ENCODE measurements at places on chromosomes 5 and 9.

DNA sequence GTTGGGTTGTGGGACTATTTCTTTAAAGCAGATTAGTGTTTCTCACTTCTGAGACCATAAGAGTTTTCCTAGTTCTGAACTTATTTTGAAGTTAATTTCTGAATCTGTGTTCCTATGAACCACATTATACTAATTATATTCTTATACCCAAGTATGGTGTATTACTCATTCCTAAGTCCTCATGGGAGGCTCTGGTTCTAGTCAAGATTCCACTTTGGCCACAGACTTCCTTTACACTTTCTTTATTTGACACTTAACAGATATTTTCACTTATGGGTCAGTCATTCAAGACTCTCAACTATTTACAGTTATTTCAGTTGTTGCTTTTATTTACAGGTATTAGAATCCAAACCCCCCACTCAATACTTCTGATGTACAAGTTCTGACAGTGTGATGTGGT is 937.2 kb upstream of the TYRP1 start:
- no peak for DNase-seq

GRCh38 chr9:129242971-129243561 is 65.0 kb upstream of the IER5L start:
- DNase-seq = no peak

GRCh38 chr9:84493284-84493947 is 152.9 kb upstream of the SLC28A3 start:
- no peak for DNase-seq

DNA sequence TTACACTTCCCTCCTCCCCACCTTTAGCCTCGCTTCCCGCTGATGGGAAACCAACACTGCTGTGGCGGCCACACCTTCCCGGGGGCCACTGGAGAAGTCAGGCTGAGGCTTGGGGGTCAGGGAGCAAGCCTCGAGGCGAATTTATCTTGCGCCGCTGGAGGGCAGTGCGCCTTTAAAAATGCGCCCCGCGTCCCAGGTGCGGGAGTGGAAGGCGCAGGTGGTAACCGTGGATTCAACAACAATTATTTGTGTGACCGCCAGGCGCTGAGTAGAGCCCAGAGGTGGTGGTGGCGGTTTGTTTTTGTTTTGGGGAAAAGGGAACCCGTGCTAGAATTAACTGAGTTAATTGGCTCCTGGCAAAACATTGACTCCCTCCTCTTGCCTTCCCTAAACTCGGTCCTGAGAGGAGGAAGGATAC is 1.1 kb downstream of the CFAP77 start:
- peak; percentile 30 for DNase-seq

- DNase-seq = no peak
Observed at GRCh38 chr5:87048156-87048555, 219.5 kb upstream of the RASA1 start.

GRCh38 chr9:7201196-7201595 is 443.4 kb downstream of the KDM4C start:
- DNase-seq = no peak

DNA sequence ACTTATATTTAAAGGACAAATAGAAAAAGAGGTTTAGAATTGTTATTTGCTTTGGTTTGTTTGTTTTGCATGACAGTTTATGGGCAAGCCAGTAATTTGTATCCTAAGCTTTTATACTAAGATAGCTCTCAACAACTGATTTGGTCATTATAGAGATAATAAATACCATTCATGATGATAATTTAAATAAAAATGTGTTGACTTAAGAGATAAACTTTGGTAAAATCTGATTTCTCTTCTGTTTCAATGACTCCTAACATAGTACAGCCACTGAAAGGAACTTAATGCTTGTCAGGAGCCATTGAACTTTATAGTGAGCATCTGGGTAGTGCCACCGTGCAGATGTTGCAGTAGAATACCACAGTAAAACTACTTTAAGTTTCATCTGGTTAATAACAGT is 160.7 kb upstream of the ACOT12 start:
- no peak for DNase-seq

DNA sequence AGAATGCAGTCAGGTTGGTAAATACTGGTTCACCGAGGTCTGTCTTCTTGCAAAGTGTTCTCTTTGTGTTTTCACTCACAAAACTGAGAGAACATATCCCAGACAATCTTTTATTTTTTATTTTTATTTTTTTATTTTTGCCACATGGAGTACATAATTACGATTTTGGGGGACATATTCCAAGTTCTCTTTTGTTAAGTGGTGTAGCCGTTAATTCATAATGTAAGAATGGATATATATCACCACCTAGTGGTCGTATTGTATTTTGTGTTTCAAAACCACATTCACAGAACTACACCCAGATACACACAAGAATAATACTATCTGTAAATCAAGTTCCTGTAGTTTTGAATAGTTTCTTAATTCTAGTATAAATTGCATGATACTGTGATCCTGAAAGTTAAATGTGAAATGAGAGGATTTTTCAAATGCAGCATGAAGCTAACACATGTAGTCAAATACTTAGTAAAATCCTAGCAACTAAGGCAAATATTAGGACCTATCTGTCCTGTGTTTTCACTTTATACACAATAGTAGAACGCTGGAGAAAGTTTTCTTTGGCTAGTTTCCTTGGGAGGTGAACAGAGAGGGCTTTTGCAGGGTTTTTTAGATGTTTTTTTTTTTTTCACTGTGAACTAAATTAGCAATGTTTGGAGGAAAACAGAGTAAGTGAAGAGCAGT is 92.7 kb downstream of the VCAN start:
- no peak for DNase-seq

- no peak for DNase-seq
Observed at GRCh38 chr5:120298981-120299380, 165.1 kb upstream of the PRR16 start.

GRCh38 chr9:124454791-124455443 is 4.7 kb downstream of the ADGRD2 start:
- no peak for DNase-seq

- DNase-seq = no peak
Observed at GRCh38 chr9:96241391-96241809, 60.6 kb downstream of the HSD17B3 start.

DNA sequence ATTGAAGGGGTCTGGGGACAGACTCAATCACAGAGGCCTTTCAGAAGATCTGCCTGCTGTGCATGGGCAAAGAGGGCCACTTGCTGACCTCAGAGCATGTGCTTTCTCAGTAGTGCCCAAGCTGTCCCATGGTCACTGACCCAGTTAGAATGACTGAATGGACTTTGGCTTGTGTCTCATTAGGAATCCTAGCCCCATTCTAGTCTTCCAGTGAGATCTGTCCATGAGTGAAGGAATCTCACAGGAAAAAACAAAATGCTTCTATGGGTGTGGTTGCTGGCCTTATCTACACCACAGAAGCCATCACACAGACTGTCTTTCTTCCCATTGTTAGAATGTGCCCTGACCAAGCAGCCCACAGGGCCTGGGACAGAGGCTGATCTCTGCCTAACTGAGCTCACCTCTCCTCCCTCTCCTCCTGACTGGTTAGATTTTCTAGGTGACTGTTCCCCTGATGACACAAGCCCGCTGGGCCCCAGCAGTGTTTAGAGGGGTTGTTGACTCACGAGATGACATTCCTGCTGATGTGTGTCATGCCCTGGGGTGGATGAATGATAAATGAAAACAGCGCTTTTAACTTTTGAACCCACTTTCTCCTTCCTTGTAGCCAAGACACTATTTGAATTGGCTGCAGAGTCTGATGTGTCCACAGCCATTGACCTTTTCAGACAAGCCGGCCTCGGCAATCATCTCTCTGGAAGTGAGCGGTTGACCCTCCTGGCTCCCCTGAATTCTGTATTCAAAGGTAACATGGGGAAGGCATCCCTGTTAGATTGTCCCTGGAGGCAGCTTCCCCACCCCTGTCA is 24.8 kb downstream of the TGFBI start:
- no peak for DNase-seq

GRCh38 chr9:77807281-77807683 is 159.2 kb upstream of the GNA14 start:
- no peak for DNase-seq

GRCh38 chr5:2750758-2751464 is 566 bp downstream of the IRX2 start:
- DNase-seq = no peak

- DNase-seq = no peak
Observed at GRCh38 chr9:26975728-26976707, 19.8 kb downstream of the IFT74 start.

DNA sequence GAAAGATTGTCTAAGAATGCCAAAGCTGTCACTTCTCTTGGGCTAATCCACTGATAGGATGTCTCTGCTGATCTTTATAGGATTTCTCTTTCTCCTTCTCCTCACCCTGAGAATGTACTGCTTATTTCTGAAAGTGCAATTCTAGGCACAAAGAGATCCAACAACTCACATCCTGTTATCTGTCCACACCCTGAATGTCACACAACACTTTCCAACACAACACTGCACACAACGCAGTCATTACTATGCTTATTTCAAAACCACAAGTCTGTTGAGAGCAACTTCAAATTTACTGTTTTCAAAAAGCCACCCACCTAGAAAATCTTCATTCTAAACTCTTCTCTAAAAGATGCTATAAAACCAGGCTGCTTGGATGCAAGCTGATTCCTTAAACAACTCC is 215.0 kb downstream of the ROR2 start:
- no peak for DNase-seq

GRCh38 chr9:38309324-38310195 is 82.9 kb upstream of the ALDH1B1 start:
- no peak for DNase-seq

GRCh38 chr5:37838933-37839341 is 904 bp downstream of the GDNF start:
- no peak for DNase-seq

All from stimulated activated CD8-positive, alpha-beta memory T cell treated with anti-CD3 and anti-CD28 coated beads, Interleukin-12 subunit alpha, Interleukin-12 subunit beta, amount 100 ng/mL, for 1 hour (primary cell).